ENCODE measurements at places on chromosomes 6 and 20.

DNA sequence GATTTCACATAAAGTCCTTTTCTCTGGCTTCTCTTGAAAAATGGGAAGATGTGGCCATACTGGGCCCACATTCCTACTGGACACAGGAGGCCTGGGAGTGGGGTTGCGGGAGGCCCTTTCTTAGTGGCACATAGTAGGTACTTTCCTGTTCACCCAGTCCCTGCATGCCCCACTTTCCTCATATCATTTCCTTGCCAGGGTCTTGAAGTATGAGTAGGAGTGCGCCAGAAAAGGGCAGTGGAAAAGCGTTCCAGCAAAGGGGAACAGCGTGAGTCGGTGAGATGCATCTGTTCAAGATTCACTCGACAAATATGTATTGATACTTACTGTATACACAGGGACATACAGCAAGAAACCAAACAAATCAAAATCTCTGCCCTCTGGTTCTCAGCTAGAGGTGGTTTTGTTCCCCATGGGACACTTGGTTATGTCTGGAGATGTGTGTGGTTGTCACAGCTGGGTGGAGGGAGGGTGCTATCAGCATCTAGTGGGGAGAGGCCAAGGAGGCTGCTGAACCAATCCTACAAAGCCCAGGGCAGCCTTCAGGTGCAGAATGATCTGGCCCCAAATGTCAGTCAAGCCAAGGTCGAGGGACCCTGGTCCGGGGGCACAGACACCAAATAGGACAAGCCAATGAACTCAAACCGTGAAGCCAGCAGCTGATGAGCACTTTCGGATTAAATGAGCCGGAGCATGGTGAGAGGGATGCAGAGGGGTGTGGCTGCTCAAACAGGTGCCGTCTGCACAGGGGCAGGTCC is 151.4 kb downstream of the CEBPB start:
- no peak for DNase-seq

DNA sequence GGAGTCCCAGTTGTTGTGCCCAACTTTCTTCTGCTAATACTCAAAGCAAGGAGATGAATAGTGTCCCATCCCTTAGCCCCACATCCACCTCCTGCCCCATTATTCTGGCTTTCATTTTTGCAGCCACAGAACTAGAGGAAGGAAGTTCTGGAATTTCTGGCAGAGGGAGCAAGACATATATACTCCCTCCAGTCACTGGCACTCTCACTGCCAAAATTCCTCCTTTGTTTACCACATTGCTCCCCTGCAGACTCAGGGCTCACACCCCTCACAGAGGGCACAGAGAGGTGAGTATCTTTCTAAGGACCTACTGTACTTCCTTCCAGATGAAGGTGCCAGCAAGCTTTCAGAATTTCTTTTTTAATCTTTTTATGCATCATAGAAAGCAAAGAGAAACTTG is 168.0 kb upstream of the ID4 start:
- no peak for DNase-seq

DNA sequence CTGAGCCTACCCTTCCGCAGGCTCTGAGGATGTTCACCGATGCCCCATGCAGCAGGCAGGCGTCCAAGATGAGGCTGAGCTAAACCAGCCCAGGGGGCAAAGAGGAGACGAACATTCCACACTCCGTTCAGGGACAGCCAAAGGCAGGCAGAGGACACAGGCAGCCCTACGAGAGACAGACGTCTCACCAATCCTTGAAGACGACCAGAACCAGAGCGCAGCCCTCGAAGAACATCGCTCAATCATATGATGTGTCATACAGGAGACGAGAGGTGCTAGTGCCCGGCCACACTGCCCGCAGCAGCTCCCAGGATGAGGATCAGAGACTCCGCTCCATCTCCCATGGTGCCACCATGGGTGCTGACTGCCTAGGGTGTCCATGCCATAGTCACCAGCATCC is 35.6 kb upstream of the TMEM181 start:
- DNase-seq: no peak

DNA sequence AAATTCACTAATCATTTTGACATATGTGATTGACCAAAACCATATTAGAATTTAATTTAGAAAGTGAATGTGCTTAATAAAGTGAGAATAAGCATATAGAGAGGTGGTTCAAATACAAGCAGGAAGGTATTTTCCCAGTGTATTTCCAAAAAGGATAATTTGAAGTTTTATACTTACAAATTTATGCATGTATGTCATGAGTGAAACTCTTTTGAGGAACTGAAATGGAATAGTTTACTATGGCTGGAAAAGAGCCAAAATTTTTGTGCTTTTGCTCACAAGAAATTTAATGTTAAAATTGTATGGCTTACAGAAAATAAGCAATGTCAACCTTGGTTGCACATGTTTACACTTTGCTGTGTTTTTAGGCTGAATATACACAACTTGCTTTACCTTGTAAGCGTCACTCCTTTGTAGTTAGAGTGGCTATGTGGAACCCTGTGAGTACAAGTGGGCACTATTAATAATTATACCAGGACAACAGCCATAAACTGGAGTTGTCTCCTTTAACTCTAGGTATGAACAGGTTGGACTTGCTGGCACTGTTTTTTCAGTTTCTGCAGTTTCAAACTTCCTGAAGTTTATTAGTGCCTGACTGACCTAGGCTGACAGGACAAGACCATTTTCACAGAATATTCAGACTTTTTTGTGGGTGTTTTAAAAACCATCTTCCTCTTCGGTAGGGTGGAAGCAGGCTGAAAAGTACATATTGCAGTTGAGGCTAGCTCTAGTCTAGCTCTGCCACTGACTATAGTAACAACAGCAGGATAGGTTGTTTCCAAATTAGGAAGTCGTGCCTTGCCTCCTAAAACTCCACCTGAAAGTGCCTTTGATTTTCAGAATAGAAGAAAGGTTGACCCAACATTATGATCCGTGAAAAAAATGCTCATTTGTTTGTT is 6.0 kb downstream of the AFDN start:
- no peak for DNase-seq

DNA sequence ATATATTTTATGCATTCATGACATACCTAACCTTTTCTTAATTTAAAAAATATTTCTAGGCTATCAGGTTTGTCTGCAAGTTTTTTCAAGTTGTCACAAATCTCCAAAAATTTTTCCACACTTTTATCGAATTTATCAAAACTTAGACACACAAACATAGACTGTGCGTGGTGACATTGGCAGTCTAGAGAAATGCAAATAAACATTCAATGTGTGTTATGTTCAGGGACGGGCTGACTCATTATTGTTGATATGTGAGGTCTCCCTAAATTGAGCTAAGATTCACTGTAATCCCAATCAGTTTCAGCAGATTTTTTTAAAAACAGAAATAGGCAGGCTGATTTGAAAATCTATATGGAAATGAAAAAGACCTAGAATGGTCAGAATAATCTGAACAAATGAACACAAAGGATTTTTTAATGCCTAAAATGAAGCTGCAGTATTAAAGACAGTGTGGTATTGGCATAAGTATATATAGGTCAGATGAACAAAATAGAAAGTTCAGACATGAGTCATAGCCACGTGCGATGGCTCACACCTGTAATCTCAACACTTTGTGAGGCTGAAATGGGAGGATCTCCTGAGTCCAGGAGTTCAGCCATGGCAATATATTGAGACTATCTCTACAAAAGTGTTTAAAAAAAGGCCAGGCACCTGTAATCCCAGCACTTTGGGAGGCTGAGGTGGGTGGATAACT is 19.2 kb downstream of the BLTP3A start:
- DNase-seq: no peak

GRCh38 chr6:21845439-21846140 is 252.0 kb downstream of the SOX4 start:
- no peak for DNase-seq

DNA sequence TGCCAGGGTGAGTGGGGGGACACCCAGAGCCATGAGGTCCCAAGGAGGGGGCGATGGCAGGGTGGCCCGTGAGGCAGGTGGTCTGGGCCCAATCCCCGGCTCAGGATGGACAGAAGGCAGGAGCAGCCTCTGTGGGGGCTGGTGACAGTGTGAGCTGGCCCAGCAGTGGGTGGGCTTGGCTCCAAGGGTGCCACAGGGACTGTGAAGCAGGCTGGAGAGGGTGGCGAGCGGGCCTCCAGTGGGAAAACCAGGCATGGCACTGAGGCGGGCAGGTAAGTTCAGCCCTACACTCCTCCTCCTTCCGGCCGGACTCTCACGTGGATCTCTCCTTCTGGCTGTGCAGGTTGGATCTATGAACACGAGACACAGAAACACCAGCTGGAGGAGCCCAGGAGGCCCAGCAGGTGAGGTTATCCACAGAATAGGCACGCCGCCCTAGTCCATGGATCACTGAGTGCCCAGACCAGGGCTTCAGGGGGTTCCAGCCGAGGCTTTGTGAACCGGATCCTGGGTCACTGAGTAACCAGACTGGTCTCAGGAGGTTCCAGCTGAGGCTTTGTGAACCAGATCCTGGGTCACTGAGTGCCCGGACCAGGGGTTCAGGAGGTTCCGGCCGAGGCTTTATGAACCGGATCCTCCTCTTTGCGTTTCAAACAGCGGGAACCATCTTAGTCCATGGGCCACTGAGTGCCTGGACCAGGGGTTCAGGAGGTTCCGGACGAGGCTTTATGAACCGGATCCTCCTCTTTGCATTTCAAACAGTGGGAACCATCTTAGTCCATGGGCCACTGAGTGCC is 76.4 kb upstream of the BHLHE23 start:
- DNase-seq: no peak

DNA sequence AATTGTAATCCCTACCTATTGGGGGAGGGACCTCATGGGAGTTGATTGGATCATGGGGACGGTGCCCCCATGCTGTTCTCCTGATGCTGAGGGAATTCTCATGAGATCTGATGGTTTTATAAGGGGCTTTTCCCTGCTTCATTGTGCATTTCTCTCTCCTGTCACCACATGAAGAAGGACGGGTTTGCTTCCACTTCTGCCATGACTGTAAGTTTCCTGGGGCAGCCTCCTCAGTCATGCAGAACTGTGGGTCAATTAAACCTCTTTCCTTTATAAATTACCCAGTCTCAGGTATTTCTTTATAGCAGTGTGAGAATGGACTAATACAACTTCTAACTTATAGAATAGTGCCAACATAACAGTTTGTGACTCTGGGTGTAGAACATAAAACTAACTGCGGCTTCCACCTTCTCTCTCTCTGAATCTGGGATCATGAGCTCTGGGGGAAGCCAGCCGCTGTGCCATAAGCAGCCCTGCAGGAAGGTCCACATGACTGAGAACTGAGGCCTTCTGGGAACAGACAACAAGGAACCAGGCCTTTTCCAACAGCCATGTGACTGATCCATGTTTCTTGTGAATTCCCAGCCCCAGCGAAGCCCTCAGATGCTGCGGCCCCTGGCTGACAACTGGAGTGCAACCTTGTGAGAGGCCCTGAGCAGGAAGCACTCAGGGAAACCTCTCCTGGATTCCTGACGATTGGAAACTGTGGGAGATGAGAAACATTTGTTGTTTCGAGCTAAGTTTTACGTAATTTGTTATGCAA is 3.4 kb upstream of the HLA-A start:
- DNase-seq: no peak

DNA sequence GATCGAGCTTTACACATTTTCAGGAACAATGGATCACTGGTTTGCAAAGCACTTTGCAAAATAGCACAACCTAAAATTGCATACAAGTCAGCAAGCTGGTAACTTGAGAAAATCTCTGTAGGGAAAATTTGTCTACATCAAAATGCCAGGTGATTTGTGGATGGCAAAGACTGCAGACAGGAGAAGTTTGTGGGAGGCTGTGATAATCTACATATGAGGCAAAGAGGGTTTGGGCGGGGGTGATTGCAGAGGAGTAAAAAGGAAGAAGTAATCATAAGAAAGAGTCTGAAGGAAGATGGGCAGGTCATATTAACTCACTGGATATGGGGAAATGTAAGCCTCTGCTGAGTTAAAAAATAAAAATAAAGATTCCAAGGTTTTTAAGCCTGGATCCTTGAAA is 166.3 kb upstream of the STXBP5 start:
- DNase-seq: no peak

GRCh38 chr6:21176197-21176596 is 417.4 kb upstream of the SOX4 start:
- no peak for DNase-seq

GRCh38 chr20:6855104-6855503 is 87.6 kb downstream of the BMP2 start:
- no peak for DNase-seq

DNA sequence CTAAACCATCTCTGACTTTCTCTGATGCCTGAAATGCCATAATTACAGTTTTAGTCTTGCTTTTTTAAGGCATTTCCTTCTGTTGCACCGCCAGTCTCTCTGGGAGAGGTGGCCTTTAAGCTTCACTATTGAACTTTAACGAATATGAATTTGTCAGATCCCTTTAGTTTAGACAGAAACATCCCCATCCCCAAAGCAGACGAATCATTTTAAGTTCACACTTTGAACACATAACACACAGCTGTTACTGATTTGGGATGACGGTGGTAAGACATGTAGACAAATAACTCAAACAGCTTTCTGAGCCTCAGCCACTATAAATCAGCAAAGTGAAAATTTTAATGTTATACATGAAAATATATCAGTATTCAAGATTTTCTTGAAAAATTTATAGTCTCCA is 7.2 kb upstream of the IPCEF1 start:
- no peak for DNase-seq

GRCh38 chr20:36957875-36958667 is 6.6 kb upstream of the SAMHD1 start:
- no peak for DNase-seq

DNA sequence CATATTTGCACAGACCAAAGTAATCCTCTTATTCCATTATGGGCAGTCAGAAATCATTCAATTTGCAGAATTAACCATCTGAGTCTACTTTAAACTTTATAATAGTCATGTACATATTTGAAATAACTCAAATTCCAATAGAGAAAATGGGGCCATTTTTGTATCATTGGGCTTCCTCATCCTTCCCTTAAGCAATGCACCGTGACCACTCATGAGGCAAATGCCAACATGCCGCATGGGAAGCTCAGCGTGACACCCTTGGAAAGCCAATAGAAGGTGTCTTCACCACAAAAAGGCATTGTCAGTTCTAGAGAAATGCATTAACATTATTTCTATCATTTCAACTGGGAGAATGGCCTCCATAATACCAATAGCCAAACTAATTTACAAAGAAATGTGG is 38.5 kb downstream of the SIM1 start:
- DNase-seq: no peak
